ENCODE measurements at places on chromosomes 7 and 10.

DNA sequence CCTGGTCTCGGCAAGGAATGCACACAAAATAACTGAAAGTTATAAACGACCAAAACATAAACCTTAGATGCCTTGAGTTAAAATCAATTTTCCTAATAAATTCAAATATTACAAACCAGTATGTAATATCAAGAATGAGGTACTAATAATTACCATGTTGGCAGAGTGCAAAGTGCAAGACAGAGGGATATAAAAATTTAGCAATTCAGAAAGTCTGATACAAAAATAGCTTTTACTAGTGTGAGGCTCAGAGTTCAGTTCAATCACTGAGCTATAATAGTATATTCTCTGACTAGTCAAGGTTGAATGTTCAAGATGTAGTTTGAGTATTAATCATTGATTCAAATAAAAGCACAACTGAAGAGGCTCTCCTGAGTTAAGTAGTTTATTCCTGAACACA lies 4.8 kb upstream of the AUTS2 start:
- DNase-seq: no peak

DNA sequence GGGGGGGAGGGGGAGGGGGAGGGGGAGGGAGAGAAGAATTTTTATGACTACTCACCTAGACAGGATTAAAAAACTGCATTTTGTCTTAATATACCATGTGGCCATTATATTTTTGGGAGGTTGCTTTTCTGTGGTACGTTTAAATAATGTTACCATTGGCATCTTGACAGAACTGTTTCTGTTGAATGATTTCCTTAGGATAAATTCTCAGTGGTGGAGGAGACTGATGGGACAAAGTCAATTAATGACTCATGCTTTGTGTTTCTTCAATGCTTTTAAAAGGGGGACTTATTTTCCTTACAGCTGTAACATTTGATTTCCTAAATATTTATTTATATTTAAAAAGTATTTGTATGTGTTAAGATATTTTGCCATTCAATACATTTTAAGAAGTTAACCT lies 13.7 kb downstream of the AGR2 start:
- DNase-seq: no peak

- no peak for DNase-seq
These were observed 35.3 kb downstream of the STK32C start for GRCh38 chr10:132272231-132272971.

DNA sequence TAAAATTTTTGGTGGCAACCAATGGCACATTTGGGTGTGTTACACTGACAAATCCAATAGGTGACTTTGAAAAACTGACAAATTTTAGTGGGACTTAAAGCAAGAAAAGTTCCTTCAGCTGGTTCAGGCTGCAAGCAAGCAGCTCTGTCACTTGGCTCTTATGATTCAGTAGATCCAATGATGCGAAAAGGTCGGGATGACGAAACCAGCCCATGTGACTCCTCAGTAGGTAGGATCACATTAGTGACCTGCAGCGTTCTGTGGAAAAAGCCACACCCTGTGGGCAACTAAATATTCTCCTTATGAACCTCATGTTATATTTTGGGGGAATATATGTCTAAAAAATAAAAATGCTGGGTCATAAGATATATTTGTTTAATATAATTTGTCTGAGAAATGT lies 13.3 kb upstream of the TSGA13 start:
- no peak for DNase-seq

DNA sequence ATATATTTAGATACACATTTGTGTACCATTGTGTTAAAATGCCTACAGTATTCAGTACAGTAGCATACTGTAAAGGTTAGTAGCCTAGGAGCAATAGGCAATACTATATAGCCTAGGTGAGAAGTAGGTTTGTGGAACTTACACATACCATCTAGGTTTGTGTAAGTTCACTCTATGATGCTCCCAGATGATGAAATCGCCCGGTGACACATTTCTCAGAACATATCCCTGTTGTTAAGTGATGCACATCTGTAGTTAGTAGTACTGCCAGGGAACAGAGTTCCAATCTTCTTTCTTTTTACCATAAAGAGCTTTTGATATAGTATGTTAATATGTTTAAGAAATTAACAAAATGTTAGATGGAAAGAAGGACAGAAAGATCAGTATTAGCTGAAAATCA lies 138.2 kb downstream of the SNX13 start:
- DNase-seq: no peak

DNA sequence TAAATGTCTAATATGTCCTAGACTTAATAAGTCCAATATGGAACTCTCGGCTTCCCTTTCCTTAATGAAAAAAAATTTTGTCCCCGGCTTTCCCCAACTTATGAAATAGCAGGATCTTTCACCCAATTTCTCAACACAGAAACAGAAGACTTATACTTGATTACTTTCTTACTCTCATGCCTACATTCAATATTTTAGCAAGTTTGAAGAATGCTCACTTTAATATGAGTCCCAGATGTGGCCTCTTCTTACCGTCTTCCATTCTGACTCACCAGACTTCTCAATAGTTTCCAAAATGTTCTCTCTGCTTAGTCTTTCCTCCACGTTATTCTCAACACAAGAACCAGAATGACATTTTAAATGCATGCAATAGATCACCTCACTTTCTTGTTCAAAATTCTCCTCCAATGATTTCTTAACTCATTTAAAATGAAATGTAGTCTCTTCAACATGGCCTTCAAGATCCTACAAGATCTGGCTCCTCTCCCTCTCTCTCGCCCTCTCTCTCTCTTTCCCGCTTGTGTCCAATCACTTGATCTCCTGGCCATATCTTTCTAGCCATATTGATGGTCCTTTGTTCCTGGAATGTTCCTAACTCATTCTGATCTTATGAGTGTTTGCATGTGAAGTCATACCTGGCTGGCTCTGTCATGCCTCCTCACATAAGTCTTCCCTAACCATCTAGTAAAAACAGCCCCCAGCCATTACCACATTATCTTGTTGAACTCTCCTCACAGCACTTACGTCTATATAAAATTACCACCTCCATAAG lies 119.7 kb upstream of the FAM3C start:
- no peak for DNase-seq

GRCh38 chr10:34581801-34582532 lies 233.1 kb downstream of the PARD3 start:
- no peak for DNase-seq

GRCh38 chr7:126659124-126659523 lies 593.6 kb downstream of the GRM8 start:
- no peak for DNase-seq

GRCh38 chr10:13989616-13990015 lies 341.1 kb downstream of the FRMD4A start:
- no peak for DNase-seq

- no peak for DNase-seq
These were observed 117.0 kb downstream of the CHCHD3 start for GRCh38 chr7:132964876-132965275.

DNA sequence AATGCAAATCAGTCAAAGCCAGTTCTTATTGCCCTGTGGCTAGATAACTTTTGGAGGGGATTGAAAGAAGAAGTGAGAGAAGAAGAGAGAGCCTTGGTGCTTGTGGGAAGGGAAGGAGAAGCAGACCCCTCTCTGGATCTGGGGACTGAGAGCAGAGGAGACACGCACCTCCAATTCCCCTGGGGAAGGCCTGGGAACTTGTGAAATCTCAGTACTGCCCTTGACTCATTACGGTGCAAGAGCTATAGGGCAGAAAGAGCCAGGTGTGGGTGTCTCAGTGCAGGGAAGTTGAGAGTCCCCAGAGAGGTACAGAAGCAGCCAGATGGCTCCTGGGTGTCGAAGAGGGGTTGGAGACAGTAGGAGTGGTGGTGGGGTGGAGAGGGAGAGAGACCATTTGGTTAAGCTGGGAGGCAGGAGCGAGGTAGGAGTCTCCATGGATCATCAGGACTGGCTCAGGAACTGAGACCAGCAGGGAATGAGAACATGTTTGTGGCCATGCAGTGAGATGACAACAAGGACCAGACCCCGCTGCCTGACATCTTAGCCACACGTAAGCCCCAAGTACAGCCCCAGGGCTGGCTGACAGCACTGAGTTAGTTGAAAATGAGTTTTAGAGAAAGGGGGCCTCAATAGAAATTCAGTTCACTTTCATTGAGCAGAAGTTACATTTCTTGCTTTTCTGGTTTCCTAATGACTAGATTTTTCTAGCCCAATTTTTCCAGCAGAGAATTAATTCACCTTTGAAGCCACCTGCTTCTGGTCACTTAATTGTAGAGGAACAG lies 238.2 kb downstream of the BUB3 start:
- DNase-seq: no peak

DNA sequence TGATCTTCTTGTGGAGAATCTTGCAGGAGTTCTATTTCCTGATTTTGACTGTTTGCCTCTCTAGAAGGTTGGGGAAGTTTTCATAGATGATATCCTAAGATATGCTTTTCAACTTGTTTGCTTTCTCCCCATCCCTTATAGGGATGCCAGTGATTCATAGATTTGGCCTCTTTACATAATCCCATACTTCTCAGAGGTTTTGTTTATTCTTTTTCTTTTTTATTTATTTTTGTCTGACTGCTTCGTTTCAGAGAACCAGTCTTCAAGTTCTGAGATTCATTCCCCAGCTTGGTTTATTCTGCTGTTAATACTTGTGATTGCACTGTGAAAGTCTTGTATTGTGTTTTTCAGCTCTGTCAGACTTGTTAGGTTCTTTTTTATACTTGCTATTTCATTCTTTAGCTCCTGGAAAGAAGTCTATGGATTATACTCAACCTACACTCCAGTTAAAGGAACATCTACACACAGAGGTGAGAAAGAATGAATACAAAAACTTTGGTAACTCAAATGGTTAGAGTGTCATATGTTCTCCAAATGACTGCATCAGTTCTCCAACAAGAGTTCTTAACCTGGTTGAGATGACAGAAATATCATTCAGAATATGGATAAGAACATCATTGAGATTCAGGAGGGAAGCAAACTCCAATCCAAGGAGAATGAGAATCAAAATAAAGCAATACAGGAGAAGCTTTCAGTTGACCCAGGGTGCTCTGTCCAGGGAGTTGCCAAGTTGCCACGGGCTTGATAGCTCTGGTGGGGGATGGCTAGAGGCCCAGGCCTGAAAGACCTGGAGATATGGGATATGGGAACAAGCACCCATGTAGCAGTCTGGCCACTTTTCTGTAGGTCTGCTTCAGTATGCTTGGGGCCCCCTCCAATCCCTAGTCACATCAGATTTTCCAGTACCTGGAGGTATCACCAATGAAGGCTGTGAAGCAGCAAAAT lies 150.3 kb downstream of the AHR start:
- no peak for DNase-seq

DNA sequence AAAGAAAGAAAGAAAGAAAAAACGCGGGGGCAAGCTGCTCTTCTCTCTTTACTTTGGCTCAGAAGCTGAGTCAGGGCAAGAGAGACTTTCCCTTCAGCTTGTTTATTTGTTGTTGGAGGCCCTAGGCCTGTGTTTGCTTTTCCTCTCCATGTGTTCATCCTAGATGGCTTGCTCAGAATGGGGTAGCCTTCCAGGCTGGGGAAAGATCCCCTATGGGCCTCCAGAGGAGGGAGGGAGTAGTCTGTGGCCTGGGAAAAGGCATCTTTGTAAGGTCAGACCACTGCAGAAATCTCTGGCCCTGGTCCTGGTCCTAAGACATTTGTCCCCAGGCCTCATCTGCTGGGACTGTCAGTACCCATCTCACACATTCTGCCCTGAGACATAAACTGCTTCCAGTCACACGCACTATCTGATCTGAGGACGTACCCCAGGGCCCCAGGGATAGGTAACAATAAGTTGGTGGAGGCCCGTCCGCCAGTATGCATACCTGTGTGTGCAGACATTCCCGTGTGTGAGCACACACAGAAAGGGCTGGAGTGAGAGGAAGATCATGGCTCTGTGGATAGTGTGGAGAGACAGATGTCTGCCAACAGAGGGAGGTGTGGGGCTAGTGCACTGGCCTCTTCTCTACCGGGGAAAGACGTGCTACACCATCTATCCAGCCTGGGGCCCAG lies 4.9 kb upstream of the SCD start:
- DNase-seq: peak; percentile 77

Data from HT-29 (cell line).